Immature natural killer cell (primary cell): ENCODE measurements at places on chromosomes 12 and 14. TPM values are rescaled to one million over a fixed set of nuclear protein-coding genes. Genes with fewer than 3 reads are reported as not detected.

DNA sequence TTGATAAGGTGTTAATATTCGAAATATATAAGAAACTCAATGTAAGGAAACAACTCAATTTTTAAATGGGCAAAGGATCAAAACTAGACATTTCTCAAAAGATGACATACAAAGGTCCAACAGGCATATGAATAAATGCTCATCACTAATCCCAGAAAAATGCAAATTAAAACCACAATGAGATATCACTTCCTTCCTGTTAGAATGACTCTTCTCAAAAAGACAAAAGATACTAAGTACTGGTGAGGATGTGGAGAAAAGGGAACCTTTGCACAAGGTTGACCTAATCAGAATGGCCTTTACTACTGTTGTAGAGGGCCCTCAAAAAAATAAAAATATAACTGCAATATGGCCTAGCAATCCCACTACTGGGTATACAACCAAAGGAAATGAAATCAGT, 383.4 kb downstream of the KCNH5 start:
- DNase-seq: no peak
- H3K4me1 ChIP-seq: no peaks in the 10 kb centered on the region
- no peak overlapping the region for H3K4me3 ChIP-seq
- no peaks in the 10 kb centered on the region for H3K36me3 ChIP-seq
- no peaks in the 10 kb centered on the region for H3K27me3 ChIP-seq

DNA sequence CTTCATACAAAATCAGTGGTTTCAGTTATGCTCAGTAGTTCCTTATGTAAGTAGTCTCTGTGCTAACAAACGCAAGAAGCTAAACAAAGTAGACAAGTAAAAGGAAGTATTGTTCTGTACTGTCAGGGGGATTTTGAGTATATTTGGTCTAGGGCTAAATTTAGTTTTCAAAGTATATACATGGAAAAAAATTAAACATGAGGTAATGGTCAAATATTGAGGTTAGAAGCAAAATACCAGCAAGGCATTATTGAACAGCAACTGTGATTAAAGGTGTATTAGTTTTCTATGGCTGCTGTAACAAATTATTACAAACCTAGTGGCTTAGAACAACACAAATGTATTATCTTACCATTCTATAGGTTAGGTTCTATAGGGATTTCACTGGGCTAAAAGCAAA, 18.8 kb downstream of the GNG2 start:
- H3K36me3 ChIP-seq: peaks cover 25% of the 10 kb centered on the region
- DNase-seq: no peak
- peaks cover 88% of the 10 kb centered on the region for H3K4me1 ChIP-seq
- H3K27ac ChIP-seq: peak overlapping the region; percentile 84

DNA sequence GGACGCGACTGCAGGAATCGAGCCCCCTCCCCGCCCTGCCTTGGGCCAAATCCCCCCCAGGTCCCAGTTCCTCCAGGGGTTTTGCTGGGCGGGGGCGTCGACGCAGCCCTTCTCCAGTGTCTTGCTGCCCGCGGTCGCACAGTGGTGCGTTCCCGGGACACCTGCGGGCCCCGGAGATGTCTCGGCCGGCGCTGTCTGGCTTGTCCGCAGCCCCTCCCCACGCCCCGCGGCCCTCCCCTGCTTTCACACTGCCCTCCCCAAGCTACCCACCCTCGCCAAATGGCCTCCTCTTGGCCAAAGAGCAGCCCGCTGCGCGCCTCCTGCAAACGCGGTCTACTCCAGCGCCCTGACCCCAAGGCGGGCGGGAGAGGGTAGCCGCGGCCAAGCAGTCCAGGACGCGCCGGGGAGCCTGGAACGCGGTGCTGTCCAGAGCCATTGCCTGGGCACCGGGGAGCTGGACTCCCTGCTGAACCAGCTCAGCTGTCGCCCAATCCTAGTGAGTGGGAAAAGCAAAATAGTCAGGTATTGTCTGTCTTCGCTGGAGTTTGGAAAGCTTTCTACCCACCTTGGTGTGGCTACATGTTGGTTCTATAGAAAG, 122.0 kb downstream of the AACS start:
- H3K4me1 ChIP-seq: peaks cover 10% of the 10 kb centered on the region
- no peak for DNase-seq
- H3K36me3 ChIP-seq: no peaks in the 10 kb centered on the region
- H3K27ac ChIP-seq: no peak overlapping the region
- H3K27me3 ChIP-seq: peaks cover 21% of the 10 kb centered on the region
- peak overlapping the region; percentile 44 for H3K4me3 ChIP-seq

- no peak overlapping the region for H3K4me3 ChIP-seq
- no peaks in the 10 kb centered on the region for H3K27me3 ChIP-seq
- peaks cover 36% of the 10 kb centered on the region for H3K36me3 ChIP-seq
- peaks cover 70% of the 10 kb centered on the region for H3K4me1 ChIP-seq
- H3K27ac ChIP-seq: no peak overlapping the region
Measured at GRCh38 chr12:47231456-47231855, 151.7 kb upstream of the AMIGO2 start.

- DNase-seq: no peak
- H3K27me3 ChIP-seq: peaks cover 12% of the 10 kb centered on the region
- no peak overlapping the region for H3K4me3 ChIP-seq
- no peaks in the 10 kb centered on the region for H3K36me3 ChIP-seq
- H3K4me1 ChIP-seq: peaks cover 6% of the 10 kb centered on the region
- H3K27ac ChIP-seq: no peak overlapping the region
Measured at GRCh38 chr14:54782751-54783659, 119.6 kb downstream of the GCH1 start.

- DNase-seq: peak; percentile 0
- H3K4me3 ChIP-seq: no peak overlapping the region
- H3K27ac ChIP-seq: no peak overlapping the region
- no peaks in the 10 kb centered on the region for H3K4me1 ChIP-seq
Measured at GRCh38 chr14:67170660-67171059, 18.6 kb upstream of the GARIN2 start.

DNA sequence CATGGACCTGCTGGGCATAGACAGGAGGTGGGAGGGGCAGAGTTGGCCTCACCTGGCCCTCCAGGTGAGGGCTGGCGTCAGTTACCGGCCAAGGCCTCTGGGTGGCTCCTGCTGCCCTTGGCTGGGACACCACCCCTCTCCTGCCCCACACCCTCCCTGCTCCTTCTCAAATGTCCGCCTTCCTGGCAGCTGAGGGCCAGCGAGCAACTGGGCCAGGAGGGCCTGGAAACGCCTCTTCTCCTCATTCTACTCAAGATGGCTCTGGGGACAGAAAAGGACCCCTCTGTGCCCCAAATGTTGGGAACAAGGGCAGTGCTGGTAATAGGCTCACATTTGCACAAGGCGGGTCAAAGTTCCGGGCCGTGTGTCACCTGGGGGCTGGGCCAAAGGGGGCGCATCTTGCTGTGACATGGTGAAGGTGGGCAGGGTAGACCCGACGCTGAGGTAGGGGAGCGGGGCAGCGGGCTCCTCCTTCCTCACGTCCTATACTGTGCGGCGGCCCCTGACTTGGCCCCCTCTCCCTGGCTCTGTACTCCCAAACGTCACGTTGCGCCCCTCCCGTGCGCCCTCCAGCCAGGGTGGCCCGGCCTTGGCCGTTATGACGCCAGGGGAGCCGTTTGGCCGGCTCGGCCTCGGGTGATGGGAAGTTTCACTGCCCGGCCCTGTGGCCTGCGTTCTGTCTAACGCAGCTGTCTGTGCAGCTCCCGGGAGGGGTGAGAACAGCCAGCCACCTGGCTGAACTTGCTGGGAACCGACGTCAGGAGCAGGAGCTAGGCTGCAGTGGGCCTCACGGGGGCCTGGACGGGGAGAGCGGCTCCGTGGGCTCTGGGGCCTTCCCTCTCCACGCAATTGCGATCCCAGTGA, 18.0 kb upstream of the DLK1 start:
- no peaks in the 10 kb centered on the region for H3K4me1 ChIP-seq
- DNase-seq: no peak
- no peaks in the 10 kb centered on the region for H3K36me3 ChIP-seq
- H3K27me3 ChIP-seq: peaks cover 4% of the 10 kb centered on the region
- no peak overlapping the region for H3K27ac ChIP-seq

DNA sequence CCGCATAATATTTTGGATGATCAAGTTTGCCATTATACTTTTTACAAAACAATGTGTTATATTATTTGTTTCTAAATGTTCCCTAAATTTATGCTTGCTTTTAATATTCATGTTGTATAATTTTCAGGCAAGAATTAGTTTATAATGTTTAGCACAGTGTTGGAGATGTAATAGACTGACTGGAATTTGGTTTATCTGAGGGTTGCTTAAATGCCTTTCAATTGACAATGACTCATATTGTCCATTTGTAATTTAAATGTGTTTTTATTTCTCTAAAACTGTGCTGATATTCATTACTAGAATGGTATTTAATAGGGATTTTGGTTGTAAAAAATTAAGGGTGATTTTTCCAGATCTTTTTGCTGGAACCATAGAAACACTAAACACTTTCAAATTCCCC, 788.4 kb downstream of the SLC6A15 start:
- no peak overlapping the region for H3K27ac ChIP-seq
- H3K36me3 ChIP-seq: no peaks in the 10 kb centered on the region
- no peaks in the 10 kb centered on the region for H3K4me1 ChIP-seq
- no peak overlapping the region for H3K4me3 ChIP-seq
- no peak for DNase-seq

DNA sequence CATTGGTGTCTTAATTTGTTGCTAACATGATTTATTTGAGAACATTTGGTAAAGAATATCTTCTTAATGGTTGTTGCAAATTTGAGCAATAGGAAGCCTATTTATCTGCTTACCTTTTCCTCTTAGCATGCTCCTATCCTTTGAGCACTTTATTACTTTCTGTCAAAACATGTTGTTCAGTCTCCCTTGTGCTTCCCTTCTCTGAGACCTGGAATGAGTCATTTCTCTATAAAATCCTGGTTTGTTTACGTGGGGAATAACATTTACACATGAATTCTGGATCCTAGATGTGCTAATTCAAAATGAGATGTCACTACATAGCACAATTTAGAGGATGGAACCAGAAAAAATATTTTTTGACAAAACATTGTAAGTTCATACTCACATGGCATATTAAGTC, 844.0 kb upstream of the LRFN5 start:
- no peak for DNase-seq
- H3K4me1 ChIP-seq: no peaks in the 10 kb centered on the region
- H3K27me3 ChIP-seq: peaks cover 1% of the 10 kb centered on the region
- no peaks in the 10 kb centered on the region for H3K36me3 ChIP-seq
- no peak overlapping the region for H3K4me3 ChIP-seq

- H3K36me3 ChIP-seq: no peaks in the 10 kb centered on the region
- DNase-seq: no peak
- H3K27ac ChIP-seq: no peak overlapping the region
- no peak overlapping the region for H3K4me3 ChIP-seq
- no peaks in the 10 kb centered on the region for H3K27me3 ChIP-seq
- H3K4me1 ChIP-seq: no peaks in the 10 kb centered on the region
Measured at GRCh38 chr12:75130811-75131210, 78.8 kb downstream of the KCNC2 start.

- no peak overlapping the region for H3K4me3 ChIP-seq
- no peaks in the 10 kb centered on the region for H3K36me3 ChIP-seq
- peaks cover 27% of the 10 kb centered on the region for H3K4me1 ChIP-seq
- DNase-seq: no peak
- peaks cover 2% of the 10 kb centered on the region for H3K27me3 ChIP-seq
Measured at GRCh38 chr14:63428486-63428885, 109.8 kb upstream of the GPHB5 start.

- H3K27ac ChIP-seq: no peak overlapping the region
- peaks cover 17% of the 10 kb centered on the region for H3K27me3 ChIP-seq
- no peaks in the 10 kb centered on the region for H3K4me1 ChIP-seq
- peaks cover 3% of the 10 kb centered on the region for H3K36me3 ChIP-seq
- DNase-seq: no peak
Measured at GRCh38 chr14:24789378-24789884, 155.4 kb upstream of the GZMB start.

DNA sequence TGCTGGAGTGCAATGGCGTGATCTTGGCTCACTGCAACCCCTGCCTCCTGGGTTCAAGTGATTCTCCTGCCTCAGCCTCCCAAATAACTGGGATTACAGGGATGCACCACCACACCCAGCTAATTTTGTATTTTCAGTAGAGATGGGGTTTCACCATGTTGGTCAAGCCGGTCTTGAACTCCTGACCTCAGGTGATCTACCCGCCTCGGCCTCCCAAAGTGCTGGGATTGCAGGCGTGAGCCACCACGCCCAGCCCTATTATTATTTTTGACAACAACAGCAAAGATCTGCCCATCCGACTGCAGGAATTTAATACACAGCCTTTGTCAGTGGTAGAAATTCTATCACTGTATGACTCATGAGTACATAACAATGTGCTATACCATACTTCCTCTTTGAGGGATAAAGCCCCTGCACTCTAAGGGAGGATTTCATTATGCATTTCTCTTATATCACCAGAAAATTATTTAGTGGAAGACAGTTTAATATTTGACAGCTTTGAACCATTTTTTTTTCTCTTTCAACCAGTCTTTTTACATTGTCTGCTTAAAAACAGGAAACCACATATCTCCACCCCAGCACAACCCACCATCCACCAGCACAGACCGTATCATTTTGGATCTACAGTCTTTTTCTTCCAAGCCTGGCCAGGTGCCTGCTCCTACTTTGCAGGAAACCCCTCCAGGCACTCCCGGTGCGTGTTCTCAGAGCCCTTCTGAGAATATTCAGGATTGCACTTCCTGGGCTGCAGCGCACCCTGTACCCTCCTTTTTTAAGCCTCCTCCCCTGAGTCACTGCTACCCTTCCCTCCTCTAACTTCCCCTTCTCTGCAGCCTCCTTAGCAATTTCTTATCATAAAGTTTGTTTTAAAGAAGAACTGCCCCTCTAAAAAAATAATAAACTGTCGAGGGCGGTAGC, 594 bp downstream of the ARHGDIB start:
- H3K36me3 ChIP-seq: peaks cover 20% of the 10 kb centered on the region
- peak; percentile 55 for DNase-seq
- peak overlapping the region; percentile 100 for H3K4me3 ChIP-seq
- H3K4me1 ChIP-seq: peaks cover 77% of the 10 kb centered on the region
- peak overlapping the region; percentile 98 for H3K27ac ChIP-seq
- peaks cover 11% of the 10 kb centered on the region for H3K27me3 ChIP-seq

- H3K4me1 ChIP-seq: peaks cover 23% of the 10 kb centered on the region
- H3K27ac ChIP-seq: peak overlapping the region; percentile 82
- no peaks in the 10 kb centered on the region for H3K36me3 ChIP-seq
- peak overlapping the region; percentile 91 for H3K4me3 ChIP-seq
- DNase-seq: peak; percentile 19
Measured at GRCh38 chr14:94129758-94130414, 482 bp upstream of the IFI27L2 start.

- peak overlapping the region; percentile 10 for H3K27ac ChIP-seq
- H3K27me3 ChIP-seq: no peaks in the 10 kb centered on the region
- DNase-seq: no peak
- no peaks in the 10 kb centered on the region for H3K36me3 ChIP-seq
- no peak overlapping the region for H3K4me3 ChIP-seq
Measured at GRCh38 chr12:53120685-53121525, 17.6 kb downstream of the SOAT2 start.

Gene CD163L1
- polyA plus RNA-seq: not detected

Gene ZNF219
- polyA plus RNA-seq: 3.3 TPM

Gene MIP
- 0.15 TPM for polyA plus RNA-seq

Gene TAS2R10
- not detected for polyA plus RNA-seq

Gene MTA1
- 2.8 TPM for polyA plus RNA-seq

Gene TAMALIN
- 1.1 TPM for polyA plus RNA-seq

Gene PLEKHG7
- polyA plus RNA-seq: not detected

Gene MYO1H
- polyA plus RNA-seq: not detected

Gene OTX2
- not detected for polyA plus RNA-seq

Gene EPYC
- not detected for polyA plus RNA-seq

Gene SCNN1A
- polyA plus RNA-seq: 0.64 TPM
